ENCODE measurements at places on chromosomes 13 and 19.

- DNase-seq = no peak
Observed at GRCh38 chr13:52356327-52356726, 49.6 kb downstream of the THSD1 start.

DNA sequence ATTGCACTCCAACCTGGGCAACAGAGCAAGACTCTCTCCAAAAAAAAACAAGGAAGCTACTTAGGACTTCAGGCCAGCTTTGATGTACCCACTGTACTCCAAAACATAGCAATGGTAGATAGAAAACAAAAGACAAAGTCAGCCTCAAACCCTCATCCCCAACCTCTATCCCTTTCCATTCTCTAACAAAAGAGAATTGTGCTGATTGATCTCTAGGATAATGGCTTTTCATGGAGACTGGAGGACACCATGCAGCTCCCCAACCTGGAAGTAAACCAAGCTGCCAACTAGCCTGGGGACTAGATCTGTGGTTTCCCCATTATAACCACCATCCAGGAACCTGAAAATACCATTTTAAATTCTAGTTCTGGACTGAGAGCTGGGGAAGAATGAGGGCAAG, 4.3 kb upstream of the ZDHHC20 start:
- no peak for DNase-seq

DNA sequence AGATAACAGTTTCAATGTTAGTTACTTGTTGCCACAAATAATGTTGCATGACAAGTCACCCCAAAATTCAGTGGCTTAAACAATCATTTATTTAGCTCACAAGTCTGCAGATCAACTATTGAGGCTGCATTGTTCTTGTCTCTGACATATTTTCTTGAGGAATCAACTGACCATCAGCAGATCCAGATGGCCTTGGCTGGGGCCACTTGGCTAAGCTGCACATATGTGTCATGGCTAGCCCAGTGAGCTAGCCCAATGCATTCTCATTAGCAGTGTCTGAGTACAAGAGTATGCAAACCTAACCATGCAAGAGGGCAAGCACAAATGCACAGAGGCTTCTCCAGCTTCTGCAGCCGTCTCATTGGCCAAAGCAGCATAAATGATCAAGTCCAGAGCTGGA, 180.4 kb downstream of the DNAJC15 start:
- no peak for DNase-seq

DNA sequence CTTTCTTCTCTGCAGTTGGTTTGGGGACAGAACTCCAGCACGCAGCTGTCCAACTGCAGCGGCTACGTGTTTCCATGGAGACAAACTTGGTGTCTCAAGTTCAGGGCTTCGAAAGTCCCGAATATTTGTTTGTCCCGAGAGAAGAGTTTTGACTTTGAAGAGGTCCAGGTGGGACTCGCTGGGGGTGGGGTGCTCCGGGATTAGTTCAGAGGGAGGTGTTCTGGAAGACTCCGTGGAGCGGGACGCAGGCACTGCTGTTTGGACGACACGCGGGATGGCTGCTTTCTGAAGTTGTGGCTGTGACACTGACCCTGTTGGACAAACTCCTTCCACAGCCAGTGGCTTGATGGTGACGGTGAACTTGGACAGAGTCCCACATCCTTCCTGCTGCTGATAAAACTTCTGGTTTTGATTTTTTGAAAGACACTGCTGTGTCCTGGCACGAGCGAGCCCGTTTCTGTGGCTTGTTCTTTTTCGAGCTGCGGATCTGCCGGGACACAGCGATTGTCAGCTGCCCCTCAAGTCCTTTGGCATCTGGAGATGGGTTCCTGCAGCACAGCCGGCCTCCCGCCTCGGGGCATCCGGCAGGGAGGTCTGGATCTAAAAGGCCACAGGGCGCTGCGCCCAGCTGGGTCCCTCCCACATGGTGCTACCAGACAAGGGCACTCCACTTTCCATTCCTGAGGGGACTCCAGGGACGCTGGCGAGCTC, 15.9 kb upstream of the RANBP3 start:
- DNase-seq = peak; percentile 64

- DNase-seq = peak; percentile 46
Observed at GRCh38 chr13:46345398-46345797, 41.7 kb downstream of the RUBCNL start.

DNA sequence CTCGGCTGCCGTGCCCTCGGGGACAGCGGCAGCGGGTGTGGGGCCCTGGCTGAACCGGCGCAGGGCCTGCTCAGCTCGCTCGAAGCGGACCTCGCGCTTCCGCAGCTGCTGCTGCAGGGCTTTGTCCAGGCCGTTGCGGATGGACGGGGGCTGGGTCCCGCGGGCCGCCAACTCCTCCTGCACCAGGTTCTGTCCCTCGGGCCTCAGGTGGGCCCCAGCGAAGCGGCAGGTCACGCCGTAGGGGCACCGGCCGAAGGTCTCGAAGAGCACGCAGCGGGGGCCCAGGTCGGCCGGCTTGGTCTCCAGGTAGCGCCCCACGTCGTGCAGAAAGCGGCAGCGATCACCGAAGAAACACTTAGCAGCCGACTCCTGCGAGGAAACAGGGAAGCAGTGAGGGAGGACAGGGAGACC, 1.6 kb downstream of the DUS3L start:
- no peak for DNase-seq

GRCh38 chr13:113084094-113084942, 21.3 kb upstream of the F7 start:
- DNase-seq = peak; percentile 18

- DNase-seq = no peak
Observed at GRCh38 chr13:25179832-25180774, 8.0 kb upstream of the AMER2 start.

DNA sequence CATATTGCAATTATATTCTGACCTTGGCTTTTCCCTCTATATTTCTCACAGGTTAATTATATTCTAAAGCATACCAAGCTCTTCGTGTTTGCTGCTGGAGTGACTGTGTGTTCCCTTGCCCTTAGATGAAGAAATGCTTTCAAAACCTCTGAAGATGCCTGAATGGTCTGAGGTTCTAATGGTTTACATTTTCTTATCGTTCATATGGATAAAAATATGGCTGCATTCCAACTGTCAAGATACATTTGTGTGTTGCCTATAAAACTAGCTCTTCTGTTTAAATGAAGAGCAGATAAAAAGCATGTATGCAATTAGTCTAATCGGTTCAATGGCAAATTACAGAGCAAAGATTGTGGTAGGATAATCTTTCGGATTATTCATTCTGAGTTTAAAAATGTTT, 68.4 kb upstream of the ANKRD10 start:
- no peak for DNase-seq

DNA sequence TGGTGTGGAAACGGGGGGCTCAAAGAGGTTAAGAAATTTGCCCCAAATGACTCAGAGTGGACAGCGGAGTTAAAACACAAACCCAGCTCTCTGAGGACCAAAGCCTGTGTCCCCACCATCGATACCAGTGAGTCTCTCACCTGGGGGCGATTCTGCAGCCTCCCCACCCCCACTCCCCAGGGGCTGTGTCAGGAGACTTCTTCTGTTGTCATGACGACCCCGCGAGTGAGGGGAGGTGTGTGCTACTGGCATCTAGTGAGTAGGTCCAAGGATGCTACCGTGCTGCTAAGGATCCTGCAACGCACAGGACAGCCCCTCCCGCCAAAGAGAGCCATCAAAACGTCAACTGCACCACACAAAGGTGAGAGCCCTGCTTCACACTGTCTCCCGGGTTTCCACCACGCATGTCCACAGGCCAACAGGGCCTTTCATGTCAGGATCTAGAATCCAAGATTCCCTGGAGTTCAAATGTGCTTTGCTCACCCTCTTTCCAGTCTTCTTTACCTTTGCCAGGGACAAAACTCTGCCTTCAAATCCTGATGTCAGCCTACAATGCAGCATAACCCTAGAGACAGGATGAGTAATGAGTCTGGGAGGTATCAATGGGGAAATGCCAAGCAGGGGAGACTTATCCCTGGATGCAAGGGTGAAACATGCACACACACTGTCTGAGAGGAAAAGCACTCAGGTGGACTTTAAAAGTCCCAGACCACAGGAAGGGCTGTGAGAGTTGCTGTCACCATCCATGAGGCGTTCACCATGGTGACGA, 3.9 kb downstream of the RANBP3 start:
- no peak for DNase-seq

DNA sequence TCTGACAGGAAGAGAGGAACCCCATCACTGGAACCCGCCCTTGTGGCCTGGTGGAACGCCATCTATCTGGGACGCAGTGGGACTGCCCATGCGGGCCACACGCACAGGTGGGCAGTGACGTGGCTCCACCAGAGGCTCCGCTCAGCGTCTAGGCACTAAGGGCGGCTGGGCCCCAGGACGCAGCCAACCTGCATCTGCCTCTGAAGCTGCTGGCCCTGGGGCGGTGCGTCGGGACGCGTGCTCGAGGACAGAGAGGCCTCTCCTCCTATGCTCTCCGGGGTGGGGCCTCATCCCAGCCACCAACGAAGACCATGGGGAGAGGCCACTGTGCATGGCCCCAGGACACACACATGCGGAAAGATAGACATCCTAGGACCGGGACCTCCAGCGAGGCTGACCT, 18.1 kb downstream of the IZUMO4 start:
- no peak for DNase-seq

GRCh38 chr13:45073809-45074208, 46.5 kb upstream of the GTF2F2 start:
- no peak for DNase-seq

GRCh38 chr19:29367791-29368222, 154.9 kb upstream of the UQCRFS1 start:
- DNase-seq = no peak

GRCh38 chr19:42424345-42424707, 2.9 kb downstream of the LIPE start:
- DNase-seq = no peak

GRCh38 chr13:63403733-63404132, 1988.1 kb upstream of the PCDH20 start:
- DNase-seq = no peak

- DNase-seq = no peak
Observed at GRCh38 chr13:75050419-75051046, 431.4 kb downstream of the TBC1D4 start.

GRCh38 chr19:38394488-38394887, 6.0 kb downstream of the SPRED3 start:
- DNase-seq = no peak

GRCh38 chr13:103948426-103948825, 882.2 kb upstream of the SLC10A2 start:
- DNase-seq = no peak

DNA sequence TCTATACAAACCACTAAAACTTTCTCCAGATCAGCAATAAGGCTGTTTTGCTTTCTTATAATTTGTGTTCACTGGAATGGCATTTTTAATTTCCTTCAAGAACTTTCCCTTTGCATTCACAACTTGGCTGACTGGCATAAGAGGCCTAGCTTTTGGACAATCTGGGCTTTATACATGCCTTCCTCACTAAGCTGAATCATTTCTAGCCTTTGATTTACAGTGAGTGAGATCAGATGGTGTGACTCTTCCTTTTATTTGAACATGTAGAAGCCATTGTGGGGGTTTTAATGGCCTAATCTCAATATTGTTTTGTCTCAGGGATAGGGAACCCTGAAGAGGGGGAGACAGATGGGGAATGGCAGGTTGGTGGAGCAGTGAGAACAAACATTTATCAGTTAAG, 82.7 kb downstream of the FOXO1 start:
- no peak for DNase-seq

DNA sequence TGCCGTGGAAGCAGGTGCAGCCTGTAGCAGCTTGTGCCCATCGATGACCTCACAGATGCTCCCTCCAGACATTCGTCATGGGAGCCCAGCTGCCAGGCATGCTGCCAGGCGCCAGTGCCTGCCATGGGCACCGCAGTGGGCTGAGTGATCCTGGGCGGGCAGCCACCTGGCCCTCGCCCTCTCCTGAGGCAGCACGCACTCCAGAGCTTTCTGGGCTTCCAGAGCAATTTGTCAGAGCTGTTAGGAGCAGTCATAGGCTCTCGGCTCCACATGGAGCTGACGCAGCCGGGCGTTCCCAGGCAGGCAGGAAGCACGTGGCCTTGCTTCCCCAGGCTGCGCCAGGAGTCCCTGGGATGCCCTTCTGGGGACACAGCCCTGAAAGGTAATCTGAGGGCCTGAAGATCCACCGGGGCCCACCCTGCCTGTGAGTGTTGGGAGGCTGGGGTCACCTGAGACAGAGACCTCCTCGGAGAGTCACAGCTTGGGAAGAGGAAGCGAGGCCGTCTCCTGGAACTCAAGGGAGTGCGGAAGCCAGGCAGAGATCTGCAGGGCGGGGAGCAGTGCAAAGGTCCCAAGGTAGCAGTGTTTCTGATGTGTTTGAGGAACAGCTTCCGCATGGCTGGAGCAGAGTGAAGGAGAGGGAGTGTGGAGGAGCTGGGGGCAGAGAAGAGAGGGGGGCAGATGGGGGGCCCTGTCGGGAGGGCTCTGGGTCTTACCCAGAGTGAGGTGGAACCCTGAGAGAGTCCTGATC, 50.6 kb downstream of the DPF1 start:
- peak; percentile 83 for DNase-seq

GRCh38 chr13:37914781-37915391, 45.3 kb upstream of the TRPC4 start:
- no peak for DNase-seq

DNA sequence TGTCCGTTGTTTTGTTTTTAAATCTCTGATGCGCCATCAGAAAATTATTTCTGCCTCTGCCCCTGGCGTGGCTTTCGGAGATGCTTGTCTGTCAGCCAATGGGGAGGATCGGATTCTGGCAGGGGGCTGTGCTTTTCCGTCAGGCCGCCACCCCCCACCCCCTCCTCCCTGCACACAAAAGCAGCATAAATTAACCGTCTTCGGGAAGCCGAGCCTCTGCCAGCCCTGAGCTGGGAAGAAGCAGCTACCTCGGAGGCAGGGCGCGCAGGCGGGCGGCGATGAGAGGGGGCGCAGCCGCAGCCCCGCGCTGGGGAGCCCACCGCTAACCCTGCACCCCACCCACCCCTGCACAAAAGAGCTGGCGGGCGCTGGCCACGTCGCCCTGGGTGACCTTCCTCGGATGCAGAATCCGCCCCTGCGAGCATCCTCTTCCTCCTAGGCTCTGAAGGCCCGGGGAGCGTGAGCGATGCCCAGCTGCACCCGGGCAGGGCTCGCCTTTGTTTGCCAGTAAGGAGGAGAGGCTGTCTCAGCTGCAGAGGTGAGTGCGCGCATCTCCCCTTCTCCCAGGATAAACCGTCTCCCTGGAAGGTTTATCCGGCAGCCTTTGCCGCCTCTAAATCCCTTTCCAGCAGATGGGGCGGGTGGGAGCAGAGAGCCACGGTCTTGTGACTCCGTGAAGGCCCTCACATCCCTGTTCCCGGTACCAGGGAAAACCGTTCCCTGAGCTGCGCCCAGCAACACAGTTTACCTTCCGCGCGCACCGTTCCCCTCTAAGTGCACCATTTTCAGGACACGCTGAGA, at the start of gene ATCAY:
TSS of gene ATCAY (plus strand) at position 215 of the 801 bp plus-strand sequence. CDS start 5,083 bp downstream, outside the sequence.
- no peak for DNase-seq

GRCh38 chr13:50464349-50465251, 378.9 kb downstream of the DLEU7 start:
- DNase-seq = no peak

- no peak for DNase-seq
Observed at GRCh38 chr13:89812856-89813255, 1534.6 kb upstream of the MIR17HG start.

Data from left hindlimb (tissue), 1 donor.